ENCODE measurements at places on chromosomes 16 and 17.
A peak's percentile ranks its signal among the peaks of the same experiment; 100 is the strongest.

GRCh38 chr16:55948230-55948629 lies 73.1 kb upstream of the CES5A start:
- DNase-seq: no peak
- H3K4me1 ChIP-seq: no peaks in the 10 kb centered on the region
- H3K36me3 ChIP-seq: no peaks in the 10 kb centered on the region
- H3K27ac ChIP-seq: no peak overlapping the region
- H3K4me3 ChIP-seq: no peak overlapping the region
- H3K27me3 ChIP-seq: no peaks in the 10 kb centered on the region

GRCh38 chr16:76956841-76957240 lies 234.1 kb upstream of the MON1B start:
- H3K27me3 ChIP-seq: no peaks in the 10 kb centered on the region
- no peaks in the 10 kb centered on the region for H3K4me1 ChIP-seq
- DNase-seq: no peak
- no peak overlapping the region for H3K27ac ChIP-seq

- no peak for DNase-seq
- H3K27ac ChIP-seq: peak overlapping the region; percentile 64
- peaks cover 61% of the 10 kb centered on the region for H3K4me1 ChIP-seq
- no peak overlapping the region for H3K4me3 ChIP-seq
Observed at GRCh38 chr16:4486126-4486893, 10.1 kb downstream of the HMOX2 start.

DNA sequence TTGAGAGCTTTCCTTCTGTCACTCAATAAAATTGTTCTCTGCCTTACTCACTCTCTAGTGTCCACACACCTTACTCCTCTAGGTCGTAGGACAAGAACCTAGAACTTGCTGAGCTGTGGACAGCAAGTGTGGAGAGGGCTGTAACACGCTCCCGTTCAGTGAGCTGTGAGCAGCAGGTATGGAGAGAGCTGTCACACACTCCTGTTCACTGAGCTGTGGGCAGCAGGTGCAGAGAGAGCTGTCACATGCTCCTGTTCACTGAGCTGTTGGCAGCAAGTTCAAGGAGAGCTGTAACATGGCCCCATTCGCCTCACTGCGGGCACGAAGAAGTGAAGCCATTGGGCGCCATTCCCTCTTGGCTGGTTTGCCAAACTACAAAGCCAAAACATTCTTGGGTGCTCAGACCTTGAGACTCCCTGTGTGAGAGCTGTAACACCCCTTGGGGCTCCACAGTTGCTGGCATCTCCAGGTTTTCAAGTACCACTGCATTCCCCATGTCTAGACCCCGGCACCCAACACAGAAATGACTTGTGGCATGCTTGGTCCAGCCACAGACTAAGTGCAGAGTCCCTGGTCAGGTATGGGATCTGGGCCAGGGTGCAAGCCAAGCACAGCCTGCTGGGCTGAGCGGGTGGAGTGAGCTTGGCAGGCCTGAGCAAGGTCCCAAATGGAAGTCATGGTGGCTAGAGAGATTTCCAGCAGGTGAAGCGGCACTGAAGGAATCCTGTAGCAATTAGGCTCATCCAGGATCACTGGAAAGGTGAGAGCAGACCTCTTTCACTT lies 608.0 kb upstream of the CDH8 start:
- no peak overlapping the region for H3K4me3 ChIP-seq
- H3K4me1 ChIP-seq: no peaks in the 10 kb centered on the region
- no peak overlapping the region for H3K27ac ChIP-seq
- H3K36me3 ChIP-seq: no peaks in the 10 kb centered on the region
- DNase-seq: no peak

GRCh38 chr17:27477050-27477888 lies 21.0 kb downstream of the KSR1 start:
- no peaks in the 10 kb centered on the region for H3K27me3 ChIP-seq
- H3K27ac ChIP-seq: no peak overlapping the region
- H3K4me3 ChIP-seq: no peak overlapping the region

DNA sequence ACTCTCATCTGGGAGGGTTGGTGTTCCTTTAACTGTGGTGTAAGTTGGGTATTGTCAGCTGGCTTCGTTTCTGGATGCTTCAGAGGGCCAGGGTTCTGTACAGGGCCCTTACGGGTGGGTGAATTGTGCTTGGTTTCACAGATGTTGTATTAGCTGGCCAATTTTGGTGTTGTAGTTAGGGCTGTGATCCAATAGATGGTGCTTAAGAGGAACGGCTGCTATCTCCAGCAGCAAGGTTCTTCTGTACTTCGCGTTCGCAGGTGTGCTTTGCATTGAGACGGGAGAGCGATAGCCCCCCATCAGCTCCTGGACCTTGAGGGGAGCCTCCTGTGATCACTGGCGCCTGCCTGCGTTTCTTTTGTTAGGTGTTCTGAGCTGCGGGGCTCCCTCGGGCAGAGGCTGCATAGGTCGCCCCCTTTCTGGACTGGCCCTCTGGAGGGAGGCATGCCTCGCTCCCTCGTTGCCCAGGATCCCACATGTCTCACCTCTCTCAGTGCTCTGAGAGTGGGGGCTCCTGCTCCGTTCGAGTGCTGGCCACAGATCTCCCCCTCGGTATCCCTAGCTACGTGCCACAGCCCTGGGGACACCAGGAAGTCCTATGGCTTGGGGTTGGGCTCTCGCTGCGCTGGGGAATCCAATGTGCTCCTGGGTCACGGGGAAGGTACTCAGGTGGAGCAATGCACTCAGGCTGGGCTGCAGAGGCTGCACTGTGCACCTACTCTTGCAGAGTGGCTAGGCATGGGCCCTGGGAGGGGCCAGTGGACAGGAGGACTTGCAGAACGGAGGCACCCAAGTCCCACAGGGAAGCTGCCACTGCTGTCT lies 837 bp upstream of the PRDM7 start:
- peak overlapping the region; percentile 20 for H3K27ac ChIP-seq
- H3K4me1 ChIP-seq: peaks cover 3% of the 10 kb centered on the region
- H3K27me3 ChIP-seq: peaks cover 26% of the 10 kb centered on the region
- no peak for DNase-seq
- H3K36me3 ChIP-seq: no peaks in the 10 kb centered on the region

GRCh38 chr17:44345454-44346026 lies 438 bp downstream of the GRN start:
- no peaks in the 10 kb centered on the region for H3K36me3 ChIP-seq
- peak overlapping the region; percentile 8 for H3K27ac ChIP-seq
- DNase-seq: no peak
- H3K4me1 ChIP-seq: peaks cover 2% of the 10 kb centered on the region

Data from T-cell (primary cell).